ENCODE measurements at places on chromosomes 6 and 20.

GRCh38 chr6:140353536-140353935 is 979.1 kb upstream of the CITED2 start:
- DNase-seq: no peak

DNA sequence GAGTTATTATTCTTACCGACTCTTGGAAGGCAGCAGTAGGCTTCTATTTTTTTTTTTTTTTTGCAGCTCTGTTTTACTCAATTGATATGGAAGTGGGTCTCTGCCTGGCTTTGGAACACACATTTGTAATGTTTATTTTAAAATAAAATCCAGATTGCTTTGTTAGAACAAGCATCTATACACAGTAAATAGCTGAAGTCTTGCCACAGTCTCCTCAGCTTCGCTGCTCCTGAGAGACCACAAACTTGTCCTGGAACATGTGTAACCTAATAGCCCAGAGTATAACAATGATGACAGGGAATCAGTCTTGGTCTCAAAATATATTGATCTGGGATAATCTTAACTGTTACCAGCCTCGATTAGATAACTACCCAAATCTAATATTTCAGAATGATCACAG is 299.8 kb upstream of the NOX3 start:
- no peak for DNase-seq

GRCh38 chr20:63267691-63268090 is 4.9 kb upstream of the ARFGAP1 start:
- no peak for DNase-seq

- DNase-seq: peak; percentile 27
These were observed at the start of gene SLC22A3 for GRCh38 chr6:160348223-160349019. Gene SLC22A3, plus strand, starts transcription at chr6:160348378. Its CDS starts 42 bp downstream, at chr6:160348420.

DNA sequence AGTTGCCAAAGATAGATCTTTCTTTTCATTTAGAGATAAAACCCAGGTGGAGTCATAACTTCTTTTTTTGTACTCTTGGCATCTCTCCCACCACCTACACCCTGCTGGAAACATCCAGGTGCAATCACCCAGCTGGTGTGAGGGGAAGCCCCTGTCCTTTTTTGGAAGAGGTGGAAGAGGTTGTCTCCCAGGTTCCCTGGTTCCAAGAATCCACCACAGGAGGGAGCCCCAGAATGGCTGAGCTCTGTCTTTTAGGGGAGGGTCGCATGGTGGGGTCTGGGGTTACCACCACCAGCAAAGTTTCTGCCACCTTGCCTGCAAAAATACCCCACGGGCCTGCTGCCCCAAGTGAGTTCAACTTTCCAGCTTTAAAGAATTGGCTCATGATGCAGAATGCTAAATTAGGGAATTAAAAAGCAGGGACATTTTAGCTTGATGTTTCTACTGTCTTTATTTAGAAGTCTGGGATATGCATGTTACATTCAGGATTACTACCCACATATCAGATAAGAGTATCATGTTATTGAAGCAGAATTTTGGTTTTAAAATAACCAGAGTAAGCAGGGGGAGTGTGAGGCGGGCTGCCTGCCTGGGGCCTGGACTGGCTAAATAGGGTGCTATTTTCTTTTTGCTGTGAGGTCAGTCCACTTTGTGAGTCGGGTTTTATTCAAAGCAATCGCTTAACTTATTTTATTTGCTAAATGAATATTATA is 11.0 kb downstream of the SMOC2 start:
- DNase-seq: no peak

GRCh38 chr6:46042355-46042999 is 26.8 kb upstream of the CLIC5 start:
- peak; percentile 16 for DNase-seq

DNA sequence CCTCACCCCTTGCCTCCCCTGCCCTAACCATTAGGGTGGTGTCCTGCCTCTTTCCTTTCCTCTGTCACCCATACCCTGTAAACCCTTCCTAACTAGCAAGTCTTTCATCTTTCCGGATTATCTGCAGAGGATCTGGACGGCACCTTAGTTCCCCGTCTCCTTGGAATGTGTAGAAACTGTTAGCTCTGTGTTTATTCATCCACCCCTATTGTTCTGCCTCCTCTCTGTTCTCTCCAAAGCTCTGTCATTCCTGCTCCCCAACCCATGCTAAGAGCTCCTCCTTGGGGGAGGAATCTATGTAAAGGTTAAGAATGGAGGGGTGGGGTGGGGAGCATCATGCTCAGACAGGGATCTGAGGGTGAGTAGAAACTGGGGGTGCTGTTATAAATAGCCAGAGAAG is 39.4 kb upstream of the KCNK5 start:
- no peak for DNase-seq

GRCh38 chr6:3759646-3760232 is 8.2 kb upstream of the PXDC1 start:
- DNase-seq: no peak

DNA sequence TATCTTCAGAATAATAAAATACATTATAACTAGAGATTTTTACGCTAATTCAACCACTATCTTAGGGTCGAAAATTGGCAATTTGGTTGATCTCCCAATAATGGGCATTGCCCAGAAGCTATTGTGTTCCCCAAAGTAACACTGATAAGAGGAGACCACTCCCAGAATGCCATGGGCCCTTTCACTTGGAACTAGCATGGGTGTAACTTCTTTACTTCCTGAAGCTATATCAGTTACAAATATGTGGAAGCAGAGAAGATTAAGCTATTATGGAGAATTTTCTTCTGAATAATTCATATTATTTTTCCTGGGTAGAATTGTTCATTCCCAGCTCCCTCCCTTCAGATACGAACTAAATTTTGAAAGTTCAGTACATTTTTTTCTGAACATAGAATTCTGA is 48.2 kb upstream of the JAG1 start:
- no peak for DNase-seq

DNA sequence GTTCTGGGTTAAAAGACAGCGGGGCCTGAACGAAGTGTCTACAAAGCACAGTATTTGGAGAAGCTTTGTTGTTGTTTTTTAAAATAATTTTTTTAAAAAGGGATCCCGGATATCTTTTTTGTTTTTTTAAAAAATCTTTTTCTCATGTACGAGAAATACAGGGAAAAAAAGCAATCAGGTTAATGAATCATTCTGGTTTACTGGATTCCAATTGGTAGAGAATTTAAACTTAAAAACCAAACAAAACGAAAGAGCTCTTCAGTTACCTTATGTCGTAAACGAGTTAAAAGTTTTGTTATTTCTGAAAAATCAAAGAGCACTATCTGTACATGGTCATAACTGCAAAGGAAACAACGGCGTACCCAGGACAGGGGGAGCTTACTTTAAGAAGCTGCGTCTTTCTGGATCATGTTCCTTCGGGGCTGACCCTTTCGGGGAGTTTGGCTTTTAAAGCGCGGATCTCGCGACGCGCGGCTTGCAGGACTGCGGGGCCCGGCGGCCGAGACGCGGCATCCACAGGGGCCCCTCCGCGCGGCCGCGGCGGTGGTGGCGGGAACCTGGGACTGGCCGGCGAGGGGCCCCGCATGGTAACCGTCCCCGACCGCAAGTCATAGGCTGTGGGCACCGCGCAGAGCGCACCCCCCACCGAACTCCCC is 927 bp downstream of the IL20RA start:
- DNase-seq: peak; percentile 16

- DNase-seq: no peak
These were observed 45.9 kb downstream of the TRIM38 start for GRCh38 chr6:26008470-26008869.

DNA sequence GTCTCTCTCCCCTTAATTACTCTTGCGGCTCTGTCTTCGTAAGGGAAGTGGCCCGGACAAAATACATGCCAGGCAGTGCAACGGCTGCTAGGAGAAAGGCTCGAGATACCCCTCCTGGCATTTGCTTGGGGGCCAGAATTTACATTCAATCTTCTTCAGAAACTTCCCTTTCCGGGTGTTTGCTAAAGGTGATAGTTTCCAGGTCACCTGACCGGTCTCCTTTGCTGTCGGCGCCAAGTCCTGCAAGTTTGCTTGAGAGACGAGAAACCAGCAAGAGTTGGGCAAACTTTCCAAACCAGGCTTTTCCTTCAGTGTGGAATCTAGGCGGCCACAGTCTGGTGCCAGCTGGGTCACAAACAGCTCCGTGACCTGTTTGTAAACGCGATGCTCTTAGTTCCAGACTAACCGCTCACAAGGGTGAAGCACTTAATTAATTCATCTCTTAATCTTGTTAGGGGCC is 563 bp upstream of the SRSF3 start:
- no peak for DNase-seq

DNA sequence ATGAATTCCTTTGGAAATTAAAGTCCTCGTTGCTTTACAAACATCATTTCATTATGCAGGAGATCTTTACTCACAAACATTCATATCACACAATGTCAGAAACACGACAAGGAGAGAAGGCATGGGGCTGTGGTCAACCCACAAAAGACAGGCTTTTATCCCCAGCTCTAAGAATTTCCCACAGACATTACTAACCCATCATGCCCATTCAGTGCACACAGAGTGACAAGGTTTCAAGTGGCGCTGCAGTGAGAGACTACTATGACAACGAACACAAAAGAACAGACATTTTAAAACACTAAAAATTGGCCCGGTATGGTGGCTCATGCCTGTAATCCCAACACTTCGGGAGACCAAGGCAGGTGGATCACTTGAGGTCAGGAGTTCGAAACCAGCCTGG is 579.8 kb upstream of the AGPAT4 start:
- no peak for DNase-seq

GRCh38 chr6:81929828-81930227 is 177.3 kb upstream of the TENT5A start:
- no peak for DNase-seq

GRCh38 chr20:63274381-63275228 is 2.0 kb downstream of the ARFGAP1 start:
- no peak for DNase-seq

- DNase-seq: no peak
These were observed 3.1 kb downstream of the FYN start for GRCh38 chr6:111870051-111870741.

GRCh38 chr6:75204959-75205775 is 686 bp downstream of the COL12A1 start:
- no peak for DNase-seq

GRCh38 chr6:57094689-57095088 is 4.7 kb downstream of the ZNF451 start:
- no peak for DNase-seq

DNA sequence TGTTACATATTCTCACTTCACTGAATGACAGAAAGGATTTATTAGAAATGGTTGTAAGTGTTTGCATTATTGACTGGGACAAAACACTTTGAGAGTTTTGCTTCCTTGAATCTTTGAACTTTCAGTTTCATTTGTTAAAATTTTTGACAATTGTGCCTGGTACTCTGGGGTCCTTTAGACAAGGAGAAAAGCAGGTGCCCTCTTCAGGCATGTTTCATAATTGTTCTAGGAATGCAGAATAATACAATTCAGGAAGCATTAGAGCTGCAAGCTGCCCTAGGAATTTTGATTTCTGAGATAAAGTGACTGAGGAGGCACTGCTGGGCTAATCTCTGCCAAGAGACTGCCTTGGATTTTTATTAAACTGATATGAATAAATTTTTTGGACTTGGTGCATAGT is 49.7 kb downstream of the TOP1 start:
- DNase-seq: no peak

- DNase-seq: no peak
These were observed 118.6 kb upstream of the BCLAF1 start for GRCh38 chr6:136408204-136408603.

DNA sequence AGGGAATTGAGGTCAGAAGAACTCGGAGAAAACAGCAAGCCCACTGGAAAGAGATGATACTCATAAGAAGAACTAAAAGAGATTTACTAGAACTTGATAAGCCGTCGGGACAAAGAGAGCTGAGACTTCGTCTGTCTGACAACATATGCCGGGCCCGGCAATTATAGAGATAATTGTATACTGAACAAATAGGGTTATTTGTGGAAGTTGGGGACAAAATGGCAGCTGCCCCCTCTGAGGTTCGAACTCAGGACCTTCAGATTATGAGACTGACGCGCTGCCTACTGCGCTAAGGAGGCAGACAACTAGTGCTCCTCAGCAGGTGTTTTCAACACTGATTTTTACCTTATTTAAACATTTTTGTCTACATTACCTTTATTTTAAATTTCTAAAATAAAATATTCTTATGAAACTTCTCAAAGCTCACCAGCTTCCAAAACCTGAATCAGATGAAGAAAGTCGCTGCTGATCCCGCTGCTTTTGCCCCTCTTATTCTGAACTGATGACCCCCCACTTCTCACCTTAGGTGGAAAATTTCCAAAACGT is 29.3 kb upstream of the TRIM27 start:
- DNase-seq: no peak

DNA sequence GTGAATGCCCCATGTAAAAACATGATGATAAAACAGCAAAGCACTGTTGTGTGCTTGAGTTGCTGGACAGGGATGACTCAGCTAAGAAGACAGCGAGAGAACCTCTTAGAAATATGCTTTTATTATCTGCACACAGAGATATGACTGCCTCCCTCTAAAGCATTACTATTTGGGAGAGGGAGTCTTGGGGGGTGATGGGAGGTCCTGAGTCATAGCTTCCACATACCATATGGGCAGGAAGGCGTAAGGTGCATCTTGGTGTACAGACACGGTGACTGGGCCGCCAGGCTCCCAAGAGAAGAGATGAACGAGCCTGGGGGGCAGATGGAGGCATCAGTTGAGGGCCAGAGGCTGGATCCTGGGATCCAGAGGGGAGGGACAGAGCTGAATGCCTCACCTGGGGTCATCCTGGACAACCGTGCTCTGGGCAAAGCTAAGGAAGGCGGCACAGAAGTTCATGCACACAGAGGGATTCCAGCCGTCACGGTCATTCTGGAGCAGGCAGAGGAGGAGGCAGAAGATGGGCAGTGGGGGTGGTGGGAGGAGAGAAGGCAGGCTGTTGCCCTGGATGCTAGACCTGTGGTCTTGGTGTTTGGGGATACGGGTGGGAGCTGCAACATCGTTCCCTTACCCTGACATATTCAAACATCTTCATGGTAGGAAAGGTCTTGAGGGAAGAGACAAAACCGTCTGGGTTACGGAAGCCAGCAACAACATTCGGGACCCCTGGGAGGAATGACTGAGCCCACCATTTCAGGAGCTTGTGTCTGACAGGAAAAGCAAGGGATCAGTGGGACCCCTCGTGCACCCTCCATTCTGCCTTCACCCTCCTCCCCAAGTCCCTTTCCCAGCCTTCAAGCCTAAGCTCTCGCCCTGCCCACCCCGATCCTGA is 2.0 kb downstream of the DXO start:
- no peak for DNase-seq

- DNase-seq: no peak
These were observed 133.1 kb downstream of the TRDN start for GRCh38 chr6:123503619-123504018.

- DNase-seq: no peak
These were observed 94.5 kb upstream of the BTN3A2 start for GRCh38 chr6:26270486-26270861.

- no peak for DNase-seq
These were observed 41.2 kb downstream of the GOPC start for GRCh38 chr6:117561128-117561527.

- no peak for DNase-seq
These were observed 695.2 kb downstream of the QKI start for GRCh38 chr6:164109770-164110140.

DNA sequence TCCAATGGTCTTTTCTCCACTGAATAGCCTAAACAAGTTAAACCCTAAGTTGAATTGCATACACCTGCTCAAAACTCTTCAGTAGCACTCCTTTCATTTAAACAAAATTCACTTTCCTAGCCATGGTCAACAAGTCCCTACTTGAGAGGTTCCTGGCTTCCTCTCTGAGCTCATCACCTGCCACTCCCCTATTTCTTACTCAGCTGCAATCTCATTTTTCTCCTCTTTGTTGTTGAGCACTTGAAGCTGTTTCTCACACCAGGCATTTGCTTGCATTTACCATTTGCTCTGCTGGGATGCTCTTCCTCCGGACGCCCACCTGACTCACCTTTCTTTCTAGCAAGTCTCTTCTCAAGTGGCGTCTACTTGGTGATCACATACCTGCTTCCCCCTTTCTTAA is 38.5 kb downstream of the EDN1 start:
- DNase-seq: no peak
